Stimulated activated CD4-positive, alpha-beta T cell treated with anti-CD3 and anti-CD28 coated beads, Interleukin-4, amount 100 ng/mL, for 48 hours (primary cell): ENCODE measurements at places on chromosomes 12 and 14.

- DNase-seq, result no peak
Measured at GRCh38 chr12:27246774-27247173, 2.7 kb downstream of the STK38L start.

DNA sequence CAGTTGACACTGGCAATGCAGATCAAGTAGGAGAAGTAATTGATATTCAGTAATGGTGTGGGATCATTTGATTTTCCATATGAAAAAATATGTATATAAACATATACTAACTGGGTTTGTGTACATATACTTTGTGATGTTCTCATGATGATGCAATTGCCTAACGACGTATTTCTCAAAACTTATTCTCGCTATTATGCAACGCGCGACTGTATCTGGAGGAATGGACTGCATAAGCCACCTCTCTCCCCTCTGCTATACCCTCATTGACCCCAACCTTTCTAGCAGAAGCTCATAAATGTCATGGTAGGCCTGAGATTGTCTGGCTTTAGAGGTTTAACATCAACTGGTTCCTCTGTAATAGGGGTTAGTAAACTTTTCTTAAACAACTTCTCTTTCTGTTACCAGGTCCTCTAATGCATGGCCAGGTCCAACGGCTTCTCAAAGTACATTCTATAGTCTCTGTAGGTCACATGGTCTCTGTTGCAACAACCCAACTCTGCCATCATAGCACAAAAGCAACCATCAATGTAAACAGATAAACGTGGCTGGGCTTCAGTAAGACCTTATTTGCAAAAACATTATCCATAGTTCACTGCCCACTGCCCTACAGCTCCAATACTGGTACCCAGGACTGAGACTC lies 59.3 kb downstream of the FOXN3 start:
- no peak for DNase-seq

- no peak for DNase-seq
Measured at GRCh38 chr12:100295764-100296555, 29.0 kb downstream of the SCYL2 start.

DNA sequence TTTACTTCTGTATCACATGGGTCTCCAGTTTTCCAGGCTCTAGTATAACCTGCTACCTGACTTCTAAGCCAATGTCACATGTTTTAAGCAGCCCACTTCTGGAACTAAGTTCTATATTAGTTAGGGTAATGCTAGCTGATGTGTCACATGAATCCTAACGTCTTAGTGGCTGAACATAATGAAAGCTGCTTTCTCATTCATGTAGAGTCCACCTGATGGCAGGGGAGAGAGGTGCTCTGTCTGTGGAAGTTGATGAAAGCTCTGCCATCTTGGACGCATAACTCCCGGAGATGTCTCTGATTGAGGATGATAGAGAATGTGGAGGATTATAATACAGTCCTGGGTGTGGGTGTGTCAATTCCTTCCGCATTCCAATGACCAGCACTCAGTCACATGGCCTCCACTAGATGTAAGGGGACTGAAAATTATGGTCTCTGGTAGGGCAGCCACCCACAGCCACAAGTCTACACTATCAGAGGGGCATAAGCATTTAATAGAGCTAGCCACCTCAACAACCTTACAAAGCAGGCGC lies 234.4 kb upstream of the CRY1 start:
- DNase-seq, result no peak

DNA sequence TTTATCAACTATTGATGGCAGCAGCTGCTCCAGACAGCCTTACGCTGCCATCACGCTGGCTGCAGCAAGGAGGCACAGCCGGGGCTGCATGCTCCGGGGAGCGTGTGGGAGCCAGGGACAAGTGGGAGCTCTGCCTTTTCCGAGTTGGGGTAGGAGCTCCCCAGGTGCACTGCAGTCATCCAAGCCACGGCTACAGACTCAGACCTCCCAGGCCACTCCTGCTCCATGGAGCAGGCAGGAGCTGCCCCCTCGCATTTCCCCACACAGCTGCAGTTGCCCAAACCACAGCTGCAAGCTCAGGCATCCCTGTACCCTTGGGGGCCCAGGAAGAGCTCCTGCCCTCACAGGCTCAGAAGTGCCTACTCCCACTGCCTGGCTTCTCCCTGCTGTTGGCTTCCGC lies 184.7 kb downstream of the CPNE8 start:
- no peak for DNase-seq

GRCh38 chr12:19967431-19967830 lies 400.9 kb upstream of the PDE3A start:
- no peak for DNase-seq

DNA sequence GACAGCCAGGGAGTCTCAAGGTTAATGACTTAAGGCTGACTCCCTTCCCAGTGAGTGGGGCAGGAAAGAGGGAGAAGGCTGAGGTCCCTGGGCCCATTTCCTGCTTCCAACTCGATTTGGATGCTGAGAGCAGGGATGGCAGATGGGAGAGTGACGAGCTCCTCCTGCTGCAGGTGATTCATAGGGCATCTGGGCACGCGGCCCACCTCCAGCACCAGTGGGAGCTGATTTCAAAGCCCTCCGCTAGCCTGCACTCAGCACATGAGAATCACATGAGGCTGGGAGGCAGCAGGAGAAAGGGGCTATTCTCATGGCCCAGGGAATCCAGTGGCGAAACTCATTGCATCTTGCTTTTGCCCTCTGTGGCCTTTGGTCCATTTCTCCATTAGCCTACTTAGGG lies 90.8 kb downstream of the SSPN start:
- no peak for DNase-seq

- DNase-seq, result no peak
Measured at GRCh38 chr12:28374556-28374955, 184.3 kb downstream of the CCDC91 start.

GRCh38 chr14:23866269-23866668 lies 87.3 kb upstream of the DHRS4 start:
- no peak for DNase-seq

GRCh38 chr14:31932675-31933074 lies 144.4 kb upstream of the ARHGAP5 start:
- no peak for DNase-seq

GRCh38 chr12:6647083-6647604 lies at the start of gene ACRBP:
Gene ACRBP, minus strand, starts transcription at chr12:6647432. Its CDS starts 66 bp downstream, at chr12:6647366.
- no peak for DNase-seq

DNA sequence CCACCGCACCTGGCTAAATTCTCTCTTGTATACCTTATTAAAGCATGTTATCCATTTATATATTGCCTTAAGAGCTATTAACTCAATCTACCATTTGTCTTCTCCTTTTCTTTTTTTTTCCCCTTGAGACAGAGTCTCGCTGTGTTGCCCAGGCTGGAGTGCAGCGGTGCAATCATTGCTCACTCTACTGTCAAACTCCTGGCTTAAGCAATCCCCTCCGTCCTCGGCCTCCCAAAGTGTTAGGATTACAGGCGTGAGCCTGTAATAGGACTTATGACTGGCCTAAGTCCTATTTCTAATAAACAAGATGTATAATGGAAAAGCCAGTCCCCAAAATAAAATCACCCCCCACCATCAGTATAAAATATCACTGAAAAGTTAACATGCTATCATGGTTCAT lies 14.4 kb downstream of the SNX6 start:
- no peak for DNase-seq

DNA sequence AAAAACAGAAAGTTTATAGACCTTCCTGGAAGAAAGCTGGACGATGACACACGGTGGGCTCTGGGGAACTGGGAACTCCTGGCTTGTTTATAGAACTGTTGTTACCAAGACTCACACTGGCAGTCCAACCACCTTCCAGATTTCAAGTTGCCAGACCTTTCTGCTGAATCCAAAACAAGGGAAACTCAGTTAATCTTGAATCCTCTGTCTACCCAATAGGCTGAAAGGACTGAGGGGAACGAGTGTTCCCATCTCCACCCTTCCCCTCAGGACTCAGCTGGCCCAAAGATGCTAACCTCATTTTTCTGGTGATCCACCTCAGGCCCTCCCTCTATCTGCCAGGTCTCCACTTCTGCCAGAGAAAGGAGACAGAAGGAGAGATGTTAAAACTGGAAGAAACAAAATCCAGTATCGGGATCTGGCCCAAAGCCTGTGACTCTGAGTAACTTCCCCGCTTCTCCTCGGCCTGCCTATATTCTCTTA lies 231.4 kb downstream of the ANO2 start:
- DNase-seq, result no peak

DNA sequence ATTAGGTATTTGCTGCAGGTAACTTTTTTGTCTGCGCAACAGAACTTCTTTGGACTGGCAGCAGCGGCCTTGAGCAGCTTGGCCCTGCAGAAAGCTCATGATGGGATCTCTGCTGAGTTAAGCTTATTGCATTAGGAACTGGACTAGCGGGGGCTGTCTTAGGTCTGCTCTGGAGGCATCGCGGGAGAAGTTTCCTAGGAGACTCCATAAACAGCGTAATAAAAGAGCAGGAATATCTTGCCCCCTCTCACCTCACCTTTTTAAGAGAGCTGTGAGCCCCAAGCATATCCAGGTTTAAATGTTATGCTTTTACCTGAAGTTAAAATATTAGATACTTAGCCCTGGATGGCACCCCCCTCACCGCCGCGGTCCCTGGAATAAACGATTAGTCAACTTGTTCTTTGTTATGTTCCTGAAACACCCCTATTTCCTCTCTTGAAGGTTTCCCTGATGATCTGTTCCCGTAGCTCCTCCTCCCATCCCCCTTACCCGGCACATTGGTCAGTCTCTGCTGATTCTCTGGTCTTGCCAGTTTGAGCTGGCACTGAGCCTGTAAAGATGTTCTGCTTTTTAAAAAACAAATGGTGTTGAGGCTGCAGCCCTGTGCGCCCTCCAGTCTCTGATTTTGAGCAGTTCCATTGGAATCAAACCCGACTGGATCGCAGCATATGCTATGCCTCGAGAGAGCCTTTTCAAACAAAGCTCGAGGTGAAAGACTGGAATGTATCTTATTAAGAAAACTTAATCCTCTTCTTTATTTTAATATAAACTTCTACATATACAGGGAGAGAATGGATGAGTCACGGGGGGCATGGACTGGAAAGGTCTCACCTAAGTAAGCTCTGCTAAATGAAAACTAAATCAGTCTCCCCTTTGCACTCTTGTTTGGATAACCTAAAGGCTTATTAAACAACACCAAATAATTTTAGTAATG lies 1.9 kb downstream of the MLXIP start:
- no peak for DNase-seq

DNA sequence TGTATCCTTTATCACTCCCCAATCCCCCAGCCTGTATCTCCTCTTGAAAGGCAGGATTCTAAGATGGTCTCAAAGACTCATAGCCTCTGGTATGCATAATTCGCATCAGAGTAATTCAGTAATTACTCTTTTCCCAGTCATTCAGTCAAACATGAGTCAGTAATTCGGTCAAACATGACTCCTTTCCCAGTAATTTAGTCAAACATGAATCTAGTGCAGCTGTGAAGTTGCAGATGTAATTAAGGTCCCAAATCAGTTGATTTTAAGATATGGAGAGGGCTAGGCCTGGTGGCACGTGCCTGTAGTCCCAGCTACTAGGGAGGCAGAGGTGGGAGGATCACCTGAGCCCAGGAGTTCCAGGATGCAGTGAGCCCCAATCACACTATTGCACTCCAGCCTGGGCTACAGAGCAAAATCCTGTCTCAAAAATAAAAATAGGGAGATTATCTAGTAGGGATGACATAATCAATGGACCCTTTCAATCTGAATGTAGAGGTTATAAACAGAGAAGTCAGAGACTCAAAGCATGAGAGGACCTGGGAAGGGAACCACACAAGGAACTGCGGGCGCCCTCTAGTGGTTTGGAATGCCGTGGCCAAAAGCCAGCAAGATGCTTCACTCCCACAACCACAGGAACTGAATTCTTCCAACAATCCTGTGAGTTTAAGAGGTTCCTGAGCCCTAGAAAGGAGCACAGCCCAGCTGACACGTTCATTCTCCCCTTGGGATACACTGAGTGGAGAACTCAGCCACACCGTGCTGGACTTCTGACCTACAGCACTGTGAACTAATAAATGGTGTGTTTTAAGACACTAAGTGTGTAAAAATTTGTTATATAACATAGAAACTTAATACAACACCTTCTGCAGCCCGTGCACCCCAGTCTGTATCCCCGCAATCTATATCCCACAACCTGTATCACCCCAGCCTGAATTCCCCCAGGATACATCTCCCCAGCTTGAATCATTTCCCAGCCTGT lies 14.3 kb upstream of the ARMH4 start:
- peak; percentile 85 for DNase-seq

- DNase-seq, result no peak
Measured at GRCh38 chr12:65956056-65956738, 131.9 kb downstream of the HMGA2 start.

DNA sequence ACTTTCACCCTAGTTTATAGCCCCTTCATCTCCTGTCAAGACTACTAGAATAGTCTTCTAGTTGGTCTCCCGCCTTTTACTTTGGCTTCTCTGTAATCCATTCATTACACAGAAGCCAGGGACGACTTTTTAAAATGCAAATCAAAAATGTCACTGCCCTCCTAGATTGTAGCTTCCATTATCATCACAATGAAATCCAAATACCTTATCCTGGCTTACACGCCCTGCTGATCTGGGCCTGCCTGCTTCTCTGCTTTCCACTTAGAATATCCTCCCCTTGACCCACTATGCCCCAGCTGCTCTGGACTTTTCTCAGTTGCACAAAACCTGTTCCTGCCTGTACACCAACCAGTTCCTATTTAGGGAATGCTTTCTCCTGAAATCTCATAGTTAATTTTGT lies 4.5 kb upstream of the EEA1 start:
- DNase-seq, result no peak

DNA sequence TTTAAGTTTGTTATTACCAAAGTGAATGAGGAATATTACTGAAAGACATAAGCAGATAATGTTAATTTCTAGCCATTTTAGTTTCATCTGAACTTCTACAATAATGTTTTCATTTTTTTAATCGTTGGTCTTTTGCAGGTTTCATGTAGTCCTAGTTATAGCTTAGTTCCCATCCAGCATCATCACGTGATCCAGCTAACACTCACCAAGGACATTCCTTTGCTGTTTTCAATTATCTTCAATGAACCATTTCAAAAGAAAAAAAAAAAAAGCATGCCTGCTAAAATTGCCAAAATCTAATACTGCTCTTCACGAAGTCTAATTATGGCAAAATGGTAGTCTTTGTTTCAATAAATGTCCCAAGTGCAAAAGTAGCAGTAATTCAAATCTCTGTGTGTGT lies 187.7 kb upstream of the ATXN7L3B start:
- no peak for DNase-seq

GRCh38 chr12:112005419-112006395 lies 7.3 kb downstream of the TMEM116 start:
- no peak for DNase-seq

DNA sequence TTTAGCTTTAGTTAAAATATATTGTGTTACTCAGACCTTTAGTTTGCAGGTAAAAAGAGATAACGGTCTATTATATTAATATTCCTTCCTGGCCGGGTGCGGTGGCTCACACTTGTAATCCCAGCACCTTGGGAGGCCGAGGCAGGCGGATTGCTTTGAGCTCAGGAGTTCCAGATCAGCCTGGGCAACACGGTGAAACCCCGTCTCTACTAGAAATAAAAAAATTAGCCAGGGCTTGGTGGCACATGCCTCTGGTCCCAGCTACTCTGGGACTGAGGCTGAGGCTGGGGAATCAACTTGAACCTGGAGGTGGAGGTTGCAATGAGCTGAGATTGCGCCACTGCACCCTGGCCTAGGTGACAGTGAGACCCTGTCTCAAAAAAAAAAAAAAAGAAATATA lies 13.2 kb upstream of the EID3 start:
- no peak for DNase-seq

GRCh38 chr14:44988694-44989093 lies 26.7 kb downstream of the TOGARAM1 start:
- DNase-seq, result no peak

GRCh38 chr14:98926146-98926545 lies 345.9 kb downstream of the BCL11B start:
- DNase-seq, result peak; percentile 8

- no peak for DNase-seq
Measured at GRCh38 chr14:55317542-55318306, 46.5 kb downstream of the FBXO34 start.

GRCh38 chr12:132066345-132066685 lies 77.8 kb downstream of the DDX51 start:
- peak; percentile 15 for DNase-seq
